ENCODE measurements at places on chromosomes 6 and 20.

- no peak for DNase-seq
Measured at GRCh38 chr6:40822619-40823018, 216.4 kb downstream of the UNC5CL start.

DNA sequence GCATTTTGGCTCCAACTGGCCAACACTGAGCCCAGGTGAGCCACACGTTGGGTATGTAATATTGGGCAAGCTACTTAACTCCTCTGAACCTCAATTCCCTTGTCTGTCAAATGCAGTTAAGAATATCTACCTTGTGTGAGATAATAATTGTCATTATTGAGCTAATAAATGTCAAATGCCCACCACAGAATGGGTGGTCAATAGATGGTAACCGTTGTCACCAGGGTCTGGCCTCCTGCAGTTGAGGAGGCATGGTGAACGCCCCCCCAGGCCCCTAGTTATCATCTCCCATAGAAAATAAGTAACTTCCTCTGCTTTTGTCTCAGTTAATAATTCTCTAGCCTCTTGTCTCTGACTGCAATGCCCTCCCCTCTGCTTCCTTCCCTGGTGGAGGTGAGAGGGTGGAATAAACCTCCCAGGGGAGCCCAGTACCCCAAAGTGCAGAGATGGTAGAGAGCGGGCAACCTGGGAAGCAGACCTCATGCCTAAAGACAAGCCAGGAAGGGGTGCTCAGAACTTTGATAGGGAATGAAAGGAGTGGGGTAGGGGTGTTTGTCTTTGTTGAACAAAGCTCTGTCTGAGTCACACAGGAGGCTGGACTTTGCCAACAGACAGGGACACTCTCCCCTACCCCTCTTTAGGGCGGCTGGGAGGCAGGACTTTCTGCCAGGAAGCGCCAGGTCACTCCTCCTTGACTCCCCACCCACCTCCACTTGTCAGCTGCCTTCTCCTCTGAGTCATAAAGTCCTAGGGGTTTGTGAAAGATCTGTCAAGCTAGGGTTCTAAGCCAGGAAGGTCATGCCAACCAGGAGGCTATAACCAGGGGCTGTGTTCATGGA is 1.3 kb upstream of the UNC5CL start:
- DNase-seq = no peak

DNA sequence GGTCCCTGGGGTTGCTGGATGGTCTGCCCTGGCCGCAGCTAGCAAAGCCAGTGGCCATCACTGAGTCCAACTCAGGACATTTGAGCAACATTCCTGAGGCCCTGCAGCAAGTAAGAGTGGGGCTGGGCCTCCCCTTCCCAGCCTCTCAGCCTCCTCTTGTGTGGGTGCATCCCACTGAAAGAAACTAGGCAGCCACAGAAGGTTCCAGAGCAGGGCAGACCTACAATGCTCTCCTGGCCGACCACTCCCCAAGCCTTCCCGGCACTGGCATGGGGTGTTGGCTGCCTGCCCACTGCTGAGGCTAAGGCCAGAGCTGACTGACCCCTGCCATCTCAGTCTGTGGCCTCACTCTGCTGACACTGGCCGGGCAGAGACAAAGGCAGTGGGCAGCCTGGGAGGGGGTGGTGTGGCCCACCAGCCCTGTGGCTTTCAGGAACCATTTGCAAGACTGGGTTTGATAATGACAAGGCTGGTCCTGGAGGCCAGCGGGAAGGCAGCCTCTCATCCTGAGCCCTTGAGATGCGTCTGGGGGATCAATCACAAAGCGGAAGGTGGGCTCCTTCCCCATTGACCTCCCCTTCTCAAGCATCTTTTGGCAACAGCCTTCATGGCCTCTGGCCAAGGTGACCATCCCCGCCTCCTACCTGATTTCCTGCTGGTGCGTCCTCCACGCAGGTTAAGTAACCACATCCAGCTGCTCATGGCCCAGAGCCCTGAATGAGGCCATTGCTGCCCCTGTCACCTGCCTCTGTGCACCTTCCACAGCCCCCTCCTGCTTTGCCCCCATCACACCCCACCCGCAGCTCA is 9.6 kb downstream of the DLGAP4 start:
- DNase-seq = no peak

DNA sequence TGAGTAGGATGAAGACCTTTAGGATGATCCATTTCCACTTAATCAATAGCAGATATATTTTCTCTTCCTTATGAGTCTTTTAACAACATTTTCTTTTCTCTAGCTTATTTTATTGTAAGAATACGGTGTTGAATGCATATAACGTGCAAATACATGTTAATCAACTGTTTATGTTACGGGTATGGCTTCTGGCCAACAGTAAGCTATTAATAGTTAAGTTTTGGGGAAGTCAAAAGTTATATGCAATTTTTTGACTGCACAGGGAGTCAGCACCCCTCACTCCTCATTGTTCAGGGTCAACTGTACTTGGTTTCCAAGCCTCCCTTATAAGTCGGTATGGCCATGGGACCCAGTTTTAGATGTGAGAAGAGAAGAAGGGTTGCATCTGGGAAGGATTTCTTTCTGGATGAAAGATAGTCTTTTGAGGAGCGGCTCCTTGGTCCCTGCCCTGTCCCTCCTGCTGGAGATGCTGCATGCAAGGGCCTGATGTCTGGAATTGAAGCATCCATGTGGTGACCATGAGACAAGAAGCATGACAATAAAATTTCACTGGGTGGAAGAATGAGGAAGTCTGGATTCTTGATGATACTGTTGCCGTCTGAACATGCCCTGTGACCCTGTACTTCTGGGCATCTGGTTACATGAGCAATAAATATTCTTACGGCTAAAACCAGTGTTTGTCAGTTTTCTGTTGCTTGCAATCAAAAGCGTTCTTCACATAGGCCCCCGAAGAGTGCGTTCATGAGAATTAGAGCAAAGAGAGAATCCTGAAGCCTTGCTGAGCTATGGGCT is 194.7 kb upstream of the PMEPA1 start:
- no peak for DNase-seq

- no peak for DNase-seq
Measured at GRCh38 chr6:96345501-96345900, 176.1 kb upstream of the UFL1 start.

DNA sequence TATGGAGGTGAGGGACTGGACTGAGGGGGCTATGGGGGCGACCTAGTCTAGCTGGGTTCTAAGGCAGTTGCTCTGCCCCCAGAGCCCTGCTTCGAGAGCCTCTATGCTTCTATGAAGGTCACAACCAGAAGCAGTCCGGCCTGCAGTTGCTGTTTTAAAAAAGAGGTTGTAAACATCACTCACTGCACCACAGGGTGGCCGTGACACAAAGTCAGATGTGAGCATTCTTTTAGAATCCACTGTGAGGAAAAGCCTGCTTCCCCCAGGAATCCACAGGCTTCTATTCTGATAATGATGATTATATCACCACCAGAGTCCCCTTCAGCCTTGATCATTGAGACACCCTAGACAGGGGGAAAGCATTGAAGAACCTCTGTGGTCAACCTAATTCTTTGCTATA is 229.7 kb upstream of the AGPAT4 start:
- no peak for DNase-seq

- DNase-seq = no peak
Measured at GRCh38 chr20:1831606-1832005, 63.6 kb upstream of the SIRPA start.

DNA sequence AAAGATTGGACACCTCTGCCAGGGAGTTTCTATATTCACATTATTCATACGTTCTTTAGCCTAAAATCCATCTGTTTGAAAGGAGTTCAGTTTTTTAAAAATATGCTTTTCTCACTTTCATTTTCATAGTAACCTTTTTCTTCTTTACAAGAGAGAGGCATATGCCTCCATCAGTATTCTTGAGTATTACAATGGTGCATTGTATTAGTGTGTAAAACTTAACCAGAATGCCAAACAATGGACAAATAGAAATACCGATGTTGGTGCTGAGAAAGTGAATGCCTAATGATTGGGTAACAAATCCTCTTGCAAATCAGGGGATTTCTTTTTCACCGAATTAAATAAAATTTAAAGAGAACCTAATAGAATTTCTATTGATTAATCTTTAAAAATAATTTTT is 163.2 kb upstream of the LAMA2 start:
- DNase-seq = no peak

- no peak for DNase-seq
Measured at GRCh38 chr20:52493171-52493721, 301.7 kb upstream of the ZFP64 start.

DNA sequence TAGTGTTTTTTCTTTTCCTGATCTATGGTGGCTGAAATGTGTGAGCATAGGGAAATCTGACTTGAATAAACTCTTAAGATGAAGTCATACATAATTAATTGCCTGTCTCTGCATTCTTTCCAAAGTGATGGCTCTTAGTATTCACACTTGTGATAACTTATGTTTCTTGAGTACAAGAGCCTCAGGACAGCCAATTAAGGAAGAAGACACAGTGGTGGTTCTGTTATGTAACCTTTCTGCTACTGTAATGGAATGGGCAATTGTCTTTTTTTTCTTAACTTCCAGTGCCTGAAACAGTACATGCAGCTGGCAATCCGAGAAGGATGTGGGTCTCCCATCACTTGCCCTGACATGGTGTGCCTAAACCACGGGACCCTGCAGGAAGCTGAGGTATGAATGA is 40.1 kb downstream of the RNF144B start:
- DNase-seq = no peak

DNA sequence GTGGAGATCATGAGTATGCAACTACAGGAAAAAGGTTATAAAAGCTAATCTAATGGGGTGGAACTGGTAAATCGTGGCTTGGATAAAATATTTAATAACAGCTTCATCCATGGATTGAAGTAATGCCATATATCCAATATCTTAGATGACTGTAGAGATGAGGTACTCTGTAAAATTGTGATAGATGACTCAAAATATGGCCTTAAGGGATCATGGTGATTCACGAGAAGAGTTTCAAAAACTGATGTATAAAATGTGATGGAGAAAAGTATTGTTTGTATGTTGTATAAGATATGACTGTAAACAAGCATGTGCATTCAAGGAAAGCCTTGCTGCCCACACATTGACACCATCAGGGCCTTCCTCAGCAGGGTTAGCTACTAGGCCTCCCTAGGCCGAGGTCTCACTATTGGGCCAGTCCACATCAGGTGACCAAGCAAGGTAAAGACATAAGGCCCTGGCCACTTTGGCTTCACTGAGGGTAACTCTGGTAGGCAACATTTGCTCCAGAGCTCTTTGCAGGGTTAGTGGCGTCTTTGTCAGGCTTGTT is 17.7 kb upstream of the CCN6 start:
- DNase-seq = no peak

DNA sequence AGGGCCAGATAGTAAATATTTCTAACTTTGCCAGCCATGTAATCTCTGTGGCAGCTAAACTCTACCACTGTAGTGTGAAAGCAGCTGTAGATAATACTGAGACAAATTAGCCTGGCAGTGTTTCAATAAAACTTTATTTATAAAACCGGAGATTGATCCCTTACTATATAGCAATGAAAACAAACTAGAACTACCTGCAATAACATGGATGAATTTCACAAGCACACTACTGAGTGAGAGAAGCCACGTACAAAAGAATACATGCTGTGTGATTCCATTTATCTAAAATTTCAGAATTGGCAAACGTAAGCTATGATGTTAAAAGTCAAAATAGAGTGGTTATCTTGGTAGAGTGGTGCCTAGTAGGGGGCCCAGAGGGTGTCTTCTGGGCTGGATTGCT is 198.7 kb upstream of the SGK1 start:
- no peak for DNase-seq

DNA sequence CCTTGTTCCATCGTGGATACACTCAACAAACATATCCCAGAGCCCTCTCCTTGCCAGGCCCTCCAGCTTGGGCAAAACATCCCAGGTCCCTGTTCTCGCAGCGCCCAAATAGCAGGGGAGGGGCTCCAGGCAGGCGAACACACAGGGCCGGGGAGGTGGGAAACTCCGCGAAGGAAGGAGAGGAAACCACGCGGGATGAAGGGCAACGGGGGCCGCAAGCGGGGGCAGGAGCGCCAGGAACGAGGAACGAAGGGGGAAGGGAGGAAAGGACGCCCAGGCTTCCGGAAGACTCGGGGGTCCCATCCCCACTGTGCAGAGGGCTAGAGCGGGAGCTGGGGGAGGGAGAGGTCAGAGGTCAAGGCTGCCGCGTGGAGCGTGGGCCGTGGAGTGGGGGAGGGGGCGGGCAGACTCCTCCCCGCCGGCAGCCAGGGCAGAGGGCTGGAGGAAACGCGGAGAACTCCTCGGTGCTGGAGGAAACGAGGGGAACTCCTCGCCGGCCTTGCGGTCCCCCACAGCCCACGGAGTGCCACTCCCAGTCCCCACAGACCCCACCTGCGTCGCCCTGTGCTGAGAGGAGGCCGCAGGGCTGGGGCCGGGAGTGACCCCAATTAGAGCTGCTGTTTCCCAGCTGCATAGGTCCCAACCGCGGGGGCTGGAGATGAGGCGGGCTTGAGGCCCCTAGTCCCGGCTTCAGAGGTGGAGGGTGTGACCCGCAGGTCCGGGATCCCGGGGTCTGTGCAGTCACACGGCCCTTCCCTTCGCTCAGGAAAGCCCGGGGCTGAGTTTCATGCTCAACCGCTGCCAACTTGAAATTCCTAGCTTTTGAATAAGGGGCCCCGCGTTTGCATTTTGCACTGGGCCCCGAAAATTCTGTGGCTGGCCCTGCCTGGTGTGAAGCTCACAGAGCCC is 1.2 kb upstream of the RBM38 start:
- no peak for DNase-seq

DNA sequence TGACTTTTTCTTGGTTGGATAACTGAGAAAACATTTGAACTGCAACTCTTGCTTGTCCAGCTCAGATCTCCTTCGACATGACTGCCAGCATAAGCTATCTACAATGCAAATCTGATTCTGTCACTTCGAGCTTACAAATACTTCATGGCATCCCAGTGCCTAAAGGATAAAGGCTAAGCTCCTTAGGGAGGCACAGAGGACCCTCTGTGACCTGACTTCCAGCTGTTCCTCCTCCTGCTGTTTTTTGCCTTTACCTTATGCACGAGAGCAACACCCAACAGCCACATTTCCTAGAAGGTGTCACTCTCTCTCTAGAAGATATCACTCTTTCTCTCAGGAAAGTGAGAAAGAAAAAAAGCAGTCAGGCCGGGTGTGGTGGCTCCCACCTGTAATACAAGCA is 23.4 kb downstream of the SLC17A5 start:
- DNase-seq = no peak

GRCh38 chr6:14001329-14002012 is 76.7 kb downstream of the RNF182 start:
- DNase-seq = no peak

- DNase-seq = no peak
Measured at GRCh38 chr6:25958700-25959162, 3.9 kb upstream of the TRIM38 start.

GRCh38 chr6:133034509-133035206 is 206.5 kb upstream of the EYA4 start:
- no peak for DNase-seq

DNA sequence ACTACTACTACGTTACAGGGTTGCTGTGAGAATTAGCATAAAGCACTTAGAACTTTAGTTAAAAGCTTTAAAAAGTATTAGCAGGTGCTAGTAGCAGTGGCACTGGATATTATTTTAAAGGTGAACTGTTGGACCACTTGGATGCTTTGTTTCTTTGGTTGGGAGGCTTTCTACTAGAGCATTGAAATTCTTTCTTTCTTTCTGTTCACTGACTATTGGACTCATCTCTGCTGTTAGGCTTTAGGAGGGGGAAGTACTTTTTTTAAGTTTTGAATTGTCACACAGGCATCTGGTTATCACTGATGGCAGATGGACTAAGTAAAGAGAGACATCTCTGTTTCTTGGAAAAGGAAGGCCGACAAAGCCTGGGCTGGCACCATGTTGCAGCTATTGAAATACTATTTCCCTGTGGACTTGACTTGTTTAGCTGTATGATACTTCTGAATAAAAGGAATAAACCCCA is 4.8 kb downstream of the TBPL1 start:
- DNase-seq = no peak

All from T follicular helper cell (primary cell).